ENCODE measurements at places on chromosomes 2 and 18. TPM values are rescaled to one million over a fixed set of nuclear protein-coding genes. Genes with fewer than 3 reads are reported as not detected.

The SLC8A1 gene
- 71.5 TPM for total RNA-seq

The GBX2 gene
- total RNA-seq, result 4.4 TPM

The NDUFV2 gene
- 80.8 TPM for total RNA-seq

The CNTNAP5 gene
- 49.7 TPM for total RNA-seq

The PAX8 gene
- not detected for total RNA-seq

DNA sequence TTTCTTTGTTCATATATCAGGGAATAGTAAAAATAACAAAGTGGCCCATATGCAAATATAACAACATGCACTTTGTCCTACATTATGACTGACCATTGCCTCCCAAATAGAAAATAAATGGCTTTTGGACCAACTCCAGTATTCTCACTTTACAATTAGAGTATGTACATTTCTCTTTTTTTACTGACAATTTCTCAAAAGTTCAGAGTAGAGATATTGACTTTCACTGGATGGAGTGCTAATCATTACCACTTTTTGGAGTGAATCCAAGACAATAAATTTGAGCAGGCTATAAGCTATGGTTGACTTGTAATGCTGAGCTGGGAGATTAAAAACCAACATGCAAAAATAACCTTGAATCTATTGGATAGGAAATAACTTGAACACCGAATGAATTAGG, 987.4 kb downstream of the SUCLG1 start:
- DNase-seq, result no peak

GRCh38 chr2:10659898-10660568, 29.7 kb downstream of the NOL10 start:
- peak; percentile 74 for DNase-seq

GRCh38 chr18:62545098-62545497, 22.3 kb downstream of the ZCCHC2 start:
- DNase-seq, result no peak

GRCh38 chr18:41004324-41004723, 950.7 kb upstream of the PIK3C3 start:
- DNase-seq, result no peak

GRCh38 chr2:237345411-237345810, 68.6 kb downstream of the COL6A3 start:
- no peak for DNase-seq

DNA sequence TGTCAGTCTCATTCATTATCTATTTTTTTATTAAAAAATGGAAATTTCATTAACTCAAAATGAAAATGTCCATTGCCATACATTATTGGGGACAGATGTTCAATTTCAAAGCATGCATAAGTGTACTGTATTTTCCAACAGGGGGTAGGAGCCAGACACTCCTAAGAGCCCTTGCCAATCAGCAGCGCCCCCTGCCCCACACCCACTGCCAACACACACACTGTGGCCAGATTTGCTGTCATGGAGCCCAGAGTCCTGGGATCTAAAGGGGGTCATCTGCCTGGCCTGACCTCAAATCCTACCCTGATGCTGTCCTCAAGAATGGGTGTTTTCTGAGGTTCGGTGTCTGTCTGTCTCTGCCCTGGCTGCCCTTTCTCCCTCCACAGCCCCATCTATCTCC, 162.2 kb upstream of the TWIST2 start:
- DNase-seq, result no peak

DNA sequence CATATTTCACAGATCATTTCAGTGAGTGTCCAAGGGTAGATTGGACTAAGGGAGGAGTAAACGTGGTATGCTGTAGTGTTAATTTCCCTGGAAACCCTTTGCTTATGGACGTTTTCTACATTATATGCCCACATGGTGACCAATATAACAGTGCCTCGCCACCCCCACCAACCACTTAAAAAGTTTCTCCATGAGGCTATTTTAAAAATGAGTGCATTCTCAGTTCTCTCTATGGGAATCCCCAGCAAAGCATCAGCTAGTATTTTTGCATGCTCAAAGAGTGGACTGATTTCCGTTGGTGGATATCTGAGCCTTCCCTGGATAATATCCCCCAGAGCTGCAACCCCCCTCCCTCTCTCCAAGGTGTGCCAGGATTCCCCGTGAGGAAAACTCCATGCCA, 73.2 kb downstream of the TGFA start:
- no peak for DNase-seq

GRCh38 chr2:237701859-237702390, 74.5 kb downstream of the LRRFIP1 start:
- DNase-seq, result no peak

DNA sequence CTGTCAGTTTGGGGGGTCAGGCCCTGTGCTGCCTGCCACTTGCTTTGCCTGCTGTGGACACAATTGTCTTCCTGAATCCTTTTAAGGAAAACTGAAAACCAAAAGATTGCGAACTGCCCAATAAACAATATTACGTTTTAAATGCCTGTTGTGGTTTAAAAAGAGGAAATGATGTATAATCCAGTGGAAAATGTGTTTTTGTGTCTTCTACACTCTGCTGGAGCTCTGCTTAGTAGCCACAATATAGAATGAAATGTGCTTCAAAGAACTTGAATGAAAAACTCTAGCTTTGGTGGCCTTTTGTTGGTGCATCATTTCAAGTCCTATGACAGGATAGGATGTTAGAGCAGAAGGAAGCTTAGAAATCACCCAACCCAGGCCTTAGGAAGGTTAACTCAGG, 23.2 kb upstream of the CABYR start:
- DNase-seq, result no peak

Measured in cerebellum (tissue), 4 donors.